ENCODE measurements at places on chromosomes 3 and 15.

GRCh38 chr3:45283471-45283870 lies 57.4 kb upstream of the TMEM158 start:
- no peak for DNase-seq

DNA sequence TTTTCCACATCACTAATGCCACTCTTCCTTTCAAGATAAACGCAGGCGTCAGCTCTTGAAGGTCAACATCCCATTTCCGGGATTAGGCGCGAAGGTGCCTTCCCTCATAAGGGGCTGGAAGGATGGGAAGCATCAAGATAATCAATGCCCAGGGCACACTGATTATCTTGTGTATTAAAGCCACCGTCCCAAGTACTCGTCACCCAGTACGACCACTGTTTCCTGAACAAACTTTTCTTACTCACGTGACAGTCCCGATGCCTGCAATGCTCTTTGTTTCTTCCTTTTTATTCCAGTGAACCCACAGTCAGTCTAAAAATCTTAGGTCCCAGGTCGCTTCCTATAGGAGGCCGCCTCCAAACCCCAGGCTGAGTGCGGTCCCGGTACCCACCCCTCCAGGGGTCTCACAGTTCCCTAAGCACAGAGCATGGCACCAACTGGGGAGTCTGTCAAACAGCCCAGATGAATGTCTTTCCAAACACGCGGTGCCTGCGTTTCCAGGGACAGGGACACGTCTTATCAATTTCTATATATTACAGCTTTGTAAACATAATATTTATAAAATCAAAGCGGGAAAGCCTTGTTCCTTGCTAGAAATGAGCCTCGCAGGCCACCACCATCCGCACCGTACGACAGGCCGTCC lies 589 bp downstream of the ANAPC13 start:
- DNase-seq = peak; percentile 56

- DNase-seq = no peak
These were observed 69.5 kb downstream of the LRRC49 start for GRCh38 chr15:70962084-70962483.

GRCh38 chr3:182632077-182632393 lies 161.3 kb upstream of the ATP11B start:
- no peak for DNase-seq

DNA sequence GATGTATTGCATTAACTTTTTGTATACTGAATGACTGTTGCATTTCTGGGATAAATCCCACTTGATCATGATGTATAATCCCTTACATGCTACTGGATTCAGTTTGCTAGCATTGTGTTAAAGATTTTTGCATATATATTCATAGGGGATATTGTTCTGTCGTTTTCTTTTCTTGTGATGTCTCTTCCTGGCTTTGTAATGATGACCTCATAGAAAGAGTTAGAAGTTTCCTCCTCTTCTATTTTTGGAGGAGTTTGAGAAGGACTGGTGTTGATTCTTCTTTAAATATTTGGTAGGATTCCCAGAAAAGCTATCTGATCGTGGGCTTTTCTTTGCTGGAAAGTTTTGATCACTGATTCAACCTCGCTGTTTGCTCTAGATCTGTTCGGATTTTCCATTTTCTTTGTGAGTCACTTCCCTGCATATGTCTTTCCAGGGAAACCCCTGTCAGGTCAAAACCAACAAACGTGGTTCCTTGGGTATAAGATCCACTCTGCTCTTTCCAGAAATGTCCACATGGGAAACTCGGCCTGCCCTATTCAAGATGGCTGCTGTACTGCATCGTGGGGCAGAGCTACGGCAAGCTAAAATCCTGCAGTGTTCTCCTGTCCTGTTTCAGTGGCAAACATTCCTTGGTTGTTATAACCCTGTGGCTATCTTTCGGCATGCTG lies 120.4 kb downstream of the GABRG3 start:
- DNase-seq = no peak

GRCh38 chr3:171566803-171567422 lies 106.7 kb upstream of the TNIK start:
- DNase-seq = peak; percentile 53
